ENCODE measurements at places on chromosomes 1 and 21. TPM values are rescaled to one million over a fixed set of nuclear protein-coding genes. Genes with fewer than 3 reads are reported as not detected.

DNA sequence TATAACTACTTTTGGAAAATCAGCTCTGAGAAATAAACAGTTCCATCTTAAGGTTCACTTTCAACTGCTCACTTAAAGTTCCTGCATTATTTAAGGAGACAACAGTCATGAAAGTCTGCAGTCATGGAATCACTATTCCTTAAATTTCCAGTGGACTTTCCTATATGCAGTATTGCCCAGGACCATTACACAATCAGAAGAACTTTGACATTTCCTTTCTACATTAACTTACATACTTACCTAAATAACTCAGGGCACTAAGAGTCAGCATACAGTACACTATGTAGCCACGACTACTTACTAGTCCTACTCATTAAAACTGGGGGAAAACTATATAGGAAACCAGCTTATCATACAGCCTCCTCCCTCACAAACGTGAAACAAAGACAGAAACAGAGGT, 220.1 kb downstream of the SLC45A1 start:
- H3K27ac ChIP-seq: no peak overlapping the region
- H3K36me3 ChIP-seq: peaks cover 30% of the 10 kb centered on the region
- DNase-seq: no peak
- no peak overlapping the region for H3K4me3 ChIP-seq
- H3K27me3 ChIP-seq: no peaks in the 10 kb centered on the region

DNA sequence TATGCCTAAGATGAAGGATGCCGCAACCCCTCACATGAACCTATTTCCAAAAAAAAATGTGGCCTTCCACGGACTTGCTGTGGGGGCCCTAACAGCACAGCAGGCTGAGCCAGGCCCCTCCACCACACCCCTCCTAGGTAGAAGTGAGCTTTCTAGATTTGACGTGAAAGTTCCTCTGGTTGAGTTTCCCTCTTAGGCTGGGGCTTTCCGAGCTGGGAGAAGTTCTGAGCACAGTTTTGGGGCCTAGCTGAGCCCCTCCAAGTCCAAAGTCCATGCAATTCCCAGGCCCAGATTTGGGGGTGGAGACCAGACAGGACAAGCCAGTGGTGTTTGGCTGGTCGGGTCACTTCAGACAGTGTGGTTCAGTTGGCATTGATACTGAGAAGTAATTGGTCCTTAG, 13.8 kb upstream of the PHLDA3 start:
- no peak for DNase-seq
- H3K4me3 ChIP-seq: no peak overlapping the region
- H3K27ac ChIP-seq: no peak overlapping the region
- H3K36me3 ChIP-seq: peaks cover 6% of the 10 kb centered on the region
- H3K4me1 ChIP-seq: peaks cover 27% of the 10 kb centered on the region
- peaks cover 9% of the 10 kb centered on the region for H3K27me3 ChIP-seq

DNA sequence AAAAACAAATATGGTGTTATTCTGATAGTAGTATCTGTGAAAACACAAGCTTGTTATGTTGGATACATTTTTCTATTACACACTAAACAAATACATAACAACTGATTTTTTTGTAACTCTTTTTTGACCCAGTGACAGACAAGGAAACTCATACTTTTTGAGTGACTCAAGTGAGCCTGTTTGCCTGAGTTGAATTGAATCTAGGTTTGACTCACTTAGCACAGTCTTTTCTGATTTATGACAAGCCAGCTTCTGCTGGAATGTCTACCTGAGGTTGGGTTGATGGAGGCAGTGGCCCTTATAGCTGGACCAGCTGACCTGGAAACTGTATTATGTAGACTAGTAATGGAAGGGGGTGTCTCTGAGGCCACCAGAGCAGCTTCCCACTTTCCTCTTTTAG, 4.2 kb upstream of the CLCA4 start:
- H3K27me3 ChIP-seq: peaks cover 2% of the 10 kb centered on the region
- H3K4me3 ChIP-seq: no peak overlapping the region
- no peaks in the 10 kb centered on the region for H3K4me1 ChIP-seq
- no peak overlapping the region for H3K27ac ChIP-seq

GRCh38 chr1:100866041-100866900, 28.4 kb downstream of the EXTL2 start:
- H3K4me1 ChIP-seq: no peaks in the 10 kb centered on the region
- no peaks in the 10 kb centered on the region for H3K27me3 ChIP-seq
- no peak for DNase-seq
- no peak overlapping the region for H3K4me3 ChIP-seq

GRCh38 chr1:186730951-186731729, 50.9 kb upstream of the PTGS2 start:
- H3K4me1 ChIP-seq: no peaks in the 10 kb centered on the region
- no peaks in the 10 kb centered on the region for H3K36me3 ChIP-seq
- H3K27me3 ChIP-seq: peaks cover 2% of the 10 kb centered on the region

DNA sequence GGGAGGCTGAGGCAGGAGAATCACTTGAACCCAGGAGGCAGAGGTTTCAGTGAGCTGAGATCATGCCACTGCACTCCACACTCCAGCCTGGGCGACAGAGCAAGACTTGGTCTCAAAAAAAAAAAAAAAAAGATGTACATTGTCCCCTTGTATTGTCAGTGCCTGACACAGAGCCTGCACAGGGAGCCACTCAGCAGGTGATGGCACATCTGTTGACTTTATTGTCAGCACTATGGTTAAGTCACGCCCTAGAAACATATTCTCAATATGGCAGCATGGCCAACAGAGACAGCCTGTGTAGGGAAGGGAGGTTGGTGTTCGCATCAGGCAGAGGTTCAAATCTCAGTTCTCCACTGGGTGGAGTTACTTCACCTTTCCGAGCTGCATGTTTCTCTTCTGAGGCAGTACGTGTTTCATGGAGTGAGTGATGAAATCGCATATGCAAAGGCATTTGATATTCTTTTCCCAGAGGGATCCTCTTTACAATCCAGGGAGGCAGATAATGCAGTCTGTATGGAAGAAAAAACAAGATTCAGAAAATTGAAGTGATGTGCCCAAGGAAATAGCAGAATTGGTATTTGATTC, 20.6 kb downstream of the LAMC2 start:
- no peak for DNase-seq
- peaks cover 9% of the 10 kb centered on the region for H3K27me3 ChIP-seq
- H3K27ac ChIP-seq: no peak overlapping the region
- H3K4me1 ChIP-seq: no peaks in the 10 kb centered on the region
- no peak overlapping the region for H3K4me3 ChIP-seq
- no peaks in the 10 kb centered on the region for H3K36me3 ChIP-seq

- H3K36me3 ChIP-seq: peaks cover 2% of the 10 kb centered on the region
- no peak overlapping the region for H3K4me3 ChIP-seq
- no peak overlapping the region for H3K27ac ChIP-seq
- peaks cover under 1% of the 10 kb centered on the region for H3K4me1 ChIP-seq
- H3K27me3 ChIP-seq: no peaks in the 10 kb centered on the region
- DNase-seq: no peak
Measured at GRCh38 chr1:108570128-108570527, 10.2 kb downstream of the EEIG2 start.

DNA sequence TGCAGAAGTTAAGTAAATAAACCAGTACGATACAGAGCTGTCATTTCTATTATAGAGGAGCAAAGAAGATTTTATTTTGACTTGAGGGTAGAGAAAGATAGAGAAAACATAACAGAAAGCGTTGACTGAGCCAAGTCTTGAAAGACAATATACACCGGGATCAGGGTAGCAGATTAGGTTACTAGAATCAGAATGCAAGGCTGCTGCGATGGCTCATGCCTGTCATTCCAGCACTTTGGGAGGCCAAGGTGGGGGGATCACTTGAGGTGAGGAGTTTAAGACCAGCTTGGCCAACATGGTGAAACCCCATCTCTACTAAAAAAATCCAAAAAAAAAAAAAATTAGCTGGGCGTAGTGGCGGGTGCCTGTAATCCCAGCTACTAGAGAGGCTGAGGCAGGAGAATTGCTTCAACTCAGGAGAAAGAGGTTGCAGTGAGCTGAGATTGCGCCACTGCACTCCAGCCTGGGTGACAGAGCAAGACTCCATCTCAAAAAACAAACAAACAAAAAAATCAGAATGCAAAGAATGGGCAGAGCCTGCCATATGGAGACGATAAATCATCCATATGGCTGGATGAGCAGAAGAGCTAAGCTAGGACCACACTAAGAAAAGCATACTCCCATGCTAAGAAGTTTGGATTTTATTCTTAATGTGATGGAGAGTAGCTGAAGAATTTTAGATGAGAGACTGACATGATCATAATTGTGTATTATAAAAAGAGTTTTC, 9.9 kb upstream of the ABCD3 start:
- no peak for DNase-seq
- H3K27ac ChIP-seq: no peak overlapping the region
- peaks cover 18% of the 10 kb centered on the region for H3K27me3 ChIP-seq
- H3K4me1 ChIP-seq: no peaks in the 10 kb centered on the region
- H3K4me3 ChIP-seq: no peak overlapping the region
- H3K36me3 ChIP-seq: no peaks in the 10 kb centered on the region

- no peak for DNase-seq
- no peak overlapping the region for H3K27ac ChIP-seq
- no peak overlapping the region for H3K4me3 ChIP-seq
- H3K27me3 ChIP-seq: peaks cover 22% of the 10 kb centered on the region
Measured at GRCh38 chr1:111789666-111790316, 34.1 kb downstream of the DDX20 start.

- H3K36me3 ChIP-seq: peaks cover 3% of the 10 kb centered on the region
- H3K27me3 ChIP-seq: no peaks in the 10 kb centered on the region
- H3K4me3 ChIP-seq: no peak overlapping the region
- H3K4me1 ChIP-seq: no peaks in the 10 kb centered on the region
- H3K27ac ChIP-seq: no peak overlapping the region
- DNase-seq: no peak
Measured at GRCh38 chr21:40177979-40178378, 310.7 kb downstream of the PCP4 start.

- no peak overlapping the region for H3K27ac ChIP-seq
- no peak overlapping the region for H3K4me3 ChIP-seq
- H3K36me3 ChIP-seq: no peaks in the 10 kb centered on the region
- peaks cover 33% of the 10 kb centered on the region for H3K27me3 ChIP-seq
Measured at GRCh38 chr1:84870591-84870990, 22.4 kb downstream of the LPAR3 start.

DNA sequence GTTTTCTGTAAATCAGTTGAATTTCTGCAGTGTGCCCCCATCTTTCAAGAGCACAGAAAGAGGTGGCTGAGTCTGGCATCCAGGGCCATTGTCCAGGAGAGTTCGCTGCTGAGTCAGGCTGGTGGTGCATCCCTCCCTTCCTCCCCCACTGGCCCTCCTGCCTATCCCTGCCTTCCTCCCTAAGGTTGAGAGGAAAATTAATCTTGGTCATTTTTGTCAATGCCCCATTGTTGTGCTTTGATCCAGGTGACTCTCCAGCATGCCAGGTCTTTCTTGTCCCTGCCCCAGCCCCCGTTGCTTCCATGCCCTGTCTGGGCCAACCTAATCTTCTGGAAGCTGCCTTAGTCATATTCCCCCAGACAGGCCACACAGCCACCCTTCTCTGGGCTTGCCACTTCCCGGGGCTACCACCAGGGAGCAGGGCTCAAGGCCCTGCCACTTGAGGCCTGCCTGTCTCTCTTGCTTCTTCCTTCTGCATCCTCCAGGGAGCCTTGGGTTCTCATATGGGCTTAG, 26.6 kb downstream of the PROK1 start:
- H3K36me3 ChIP-seq: no peaks in the 10 kb centered on the region
- no peak overlapping the region for H3K4me3 ChIP-seq
- H3K27ac ChIP-seq: no peak overlapping the region
- DNase-seq: no peak
- H3K4me1 ChIP-seq: no peaks in the 10 kb centered on the region

DNA sequence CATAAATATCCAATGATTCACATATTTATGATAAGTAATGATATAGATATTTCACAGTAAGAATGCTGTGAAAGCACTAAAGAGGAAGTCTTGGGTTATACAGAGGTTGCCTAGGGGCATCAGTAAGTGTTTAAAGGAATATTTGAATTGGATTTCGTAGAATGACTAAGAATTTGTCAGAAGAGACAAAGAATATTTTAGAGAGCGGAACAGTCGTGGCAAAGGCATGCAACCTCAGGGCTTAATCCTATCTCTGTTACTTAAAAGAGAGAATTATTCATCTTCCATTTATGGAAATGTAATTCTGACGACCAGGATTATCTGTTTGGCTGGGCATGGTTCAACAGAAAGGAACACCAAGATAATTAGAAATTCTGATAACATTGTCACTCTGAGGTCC, 171.9 kb upstream of the NR5A2 start:
- no peak overlapping the region for H3K4me3 ChIP-seq
- H3K27ac ChIP-seq: no peak overlapping the region
- H3K4me1 ChIP-seq: peaks cover 6% of the 10 kb centered on the region

- H3K4me3 ChIP-seq: peak within 1 kb of the TSS; percentile 92
- H3K27ac ChIP-seq: peak within 1 kb of the TSS; percentile 98
- peaks cover 4% of the 10 kb centered on the region for H3K36me3 ChIP-seq
- DNase-seq: peak; percentile 61
- peaks cover 11% of the 10 kb centered on the region for H3K27me3 ChIP-seq
- peaks cover 32% of the 10 kb centered on the region for H3K4me1 ChIP-seq
Measured at GRCh38 chr1:33256471-33257206, at the start of gene ZNF362. ZNF362 (plus strand) TSS chr1:33256492; CDS start chr1:33270575, 14,083 bp downstream.

GRCh38 chr1:178521241-178521640, 8.3 kb downstream of the TEX35 start:
- H3K4me1 ChIP-seq: no peaks in the 10 kb centered on the region
- H3K27ac ChIP-seq: no peak overlapping the region
- no peaks in the 10 kb centered on the region for H3K36me3 ChIP-seq
- no peak overlapping the region for H3K4me3 ChIP-seq

DNA sequence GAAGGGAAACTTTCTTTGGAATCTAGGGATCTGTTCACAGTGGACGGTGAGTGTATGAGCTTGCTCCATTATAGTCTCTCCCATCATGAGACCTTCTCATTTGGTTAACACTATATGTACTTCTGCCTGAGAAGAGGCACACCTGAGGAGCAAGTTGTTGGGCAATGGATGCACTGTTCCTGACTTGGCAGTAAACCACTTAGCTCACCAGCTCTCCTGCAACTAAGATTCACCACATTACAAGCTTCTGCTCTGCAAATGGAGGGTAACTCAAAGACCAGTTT, 10.2 kb downstream of the MACF1 start:
- peaks cover 24% of the 10 kb centered on the region for H3K36me3 ChIP-seq
- H3K27ac ChIP-seq: peak overlapping the region; percentile 91
- no peaks in the 10 kb centered on the region for H3K27me3 ChIP-seq
- peak overlapping the region; percentile 86 for H3K4me3 ChIP-seq
- DNase-seq: no peak

The RHOU gene
- 0.49 TPM for total RNA-seq

The GUCA2A gene
- not detected for total RNA-seq

The TDRD5 gene
- not detected for total RNA-seq

The CCDC185 gene
- not detected for total RNA-seq

The TSTD1 gene
- 43.3 TPM for total RNA-seq

The RGS8 gene
- total RNA-seq: not detected

The ETV3L gene
- total RNA-seq: not detected

All from activated T-helper 1 cell treated with anti-CD3 and anti-CD28 coated beads, Interleukin-12 subunit alpha, Interleukin-12 subunit beta, Interleukin-2, Interleukin-4 antibody, amounts not matched to agents 30 ng/mL and 10 ng/mL and 1 ng/mL, durations not matched to agents 14 hours and 24 hours and 36 hours (primary cell).